ENCODE measurements at places on chromosomes 16 and 17. TPM values are rescaled to one million over a fixed set of nuclear protein-coding genes. Genes with fewer than 3 reads are reported as not detected.

GRCh38 chr17:68533887-68534694 lies 21.9 kb downstream of the PRKAR1A start:
- DNase-seq = peak; percentile 50

DNA sequence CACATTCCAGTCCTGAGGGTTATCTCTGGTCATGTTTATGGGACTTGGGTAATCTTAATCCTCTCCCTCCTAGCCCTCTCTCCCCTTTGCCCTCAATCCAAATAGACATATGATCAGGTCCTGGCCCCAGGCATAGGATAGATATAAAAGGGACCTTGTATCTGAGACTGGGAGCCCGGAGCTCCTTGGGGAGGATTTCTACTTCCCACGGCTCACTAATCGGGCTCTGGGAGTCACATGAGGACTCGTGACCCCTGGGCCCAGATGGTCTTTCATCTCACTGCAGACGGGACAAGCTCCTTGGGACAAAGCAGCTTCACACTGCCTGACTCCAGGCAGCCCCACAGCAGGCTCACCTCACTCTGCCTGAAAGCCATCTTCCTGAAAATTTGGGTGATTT lies 57.8 kb upstream of the LYRM9 start:
- DNase-seq = no peak

TAOK1 gene
- 9.8 TPM for polyA plus RNA-seq

KRTAP3-2 gene
- polyA plus RNA-seq = not detected

GRCh38 chr17:75341784-75342486 lies 52.7 kb upstream of the SLC25A19 start:
- no peak for DNase-seq

MAP3K14 gene
- 21.7 TPM for polyA plus RNA-seq

AANAT gene
- 0.19 TPM for polyA plus RNA-seq

- no peak for DNase-seq
Observed at GRCh38 chr17:10745231-10745630, 15.4 kb upstream of the TMEM220 start.

- DNase-seq = no peak
Observed at GRCh38 chr17:74228306-74228978, 15.1 kb downstream of the TTYH2 start.

DNA sequence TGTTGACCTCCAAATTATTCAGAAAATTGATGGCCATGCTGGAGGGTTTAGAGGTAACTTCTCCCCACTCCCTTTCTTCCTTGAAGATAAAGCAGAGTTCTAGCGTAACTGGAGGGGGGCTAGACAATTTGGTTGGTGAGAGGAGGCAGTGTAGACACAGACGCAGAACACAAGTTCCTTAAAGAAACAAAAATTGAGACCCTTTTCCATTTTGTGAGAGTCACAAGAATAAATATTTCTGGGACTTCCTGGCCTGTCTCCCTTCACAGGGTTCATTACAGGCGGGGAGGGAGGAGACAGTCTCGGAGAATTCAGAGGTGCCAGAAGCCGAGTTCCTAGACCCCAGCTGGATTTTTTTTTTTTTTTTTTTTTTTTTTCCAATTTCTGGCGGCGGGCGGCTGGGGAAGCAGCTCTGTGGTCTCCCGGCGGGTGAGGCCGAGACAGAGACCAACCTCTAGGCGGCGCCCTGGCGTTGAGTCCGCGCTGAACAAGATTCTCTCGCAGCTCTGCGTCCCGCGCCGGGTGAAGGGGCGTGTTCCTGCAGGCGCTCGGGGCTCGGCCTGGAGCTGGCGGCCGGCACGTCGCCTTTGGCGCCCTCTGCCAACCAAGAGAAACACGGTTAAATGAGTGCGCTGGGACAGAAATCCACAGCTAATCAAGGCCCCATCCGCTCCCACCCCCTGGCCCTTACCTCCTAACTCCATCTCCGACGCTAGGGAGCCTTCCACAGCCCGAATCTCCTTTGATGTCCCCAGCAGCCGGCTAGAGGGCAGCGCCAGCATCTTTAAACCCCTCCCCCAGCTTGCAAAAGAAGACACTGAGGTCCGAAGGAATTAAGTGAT lies 10.2 kb upstream of the HOXB9 start:
- DNase-seq = peak; percentile 48

DGKE gene
- polyA plus RNA-seq = 2.4 TPM

CCDC92B gene
- polyA plus RNA-seq = not detected

ZPBP2 gene
- not detected for polyA plus RNA-seq

DNA sequence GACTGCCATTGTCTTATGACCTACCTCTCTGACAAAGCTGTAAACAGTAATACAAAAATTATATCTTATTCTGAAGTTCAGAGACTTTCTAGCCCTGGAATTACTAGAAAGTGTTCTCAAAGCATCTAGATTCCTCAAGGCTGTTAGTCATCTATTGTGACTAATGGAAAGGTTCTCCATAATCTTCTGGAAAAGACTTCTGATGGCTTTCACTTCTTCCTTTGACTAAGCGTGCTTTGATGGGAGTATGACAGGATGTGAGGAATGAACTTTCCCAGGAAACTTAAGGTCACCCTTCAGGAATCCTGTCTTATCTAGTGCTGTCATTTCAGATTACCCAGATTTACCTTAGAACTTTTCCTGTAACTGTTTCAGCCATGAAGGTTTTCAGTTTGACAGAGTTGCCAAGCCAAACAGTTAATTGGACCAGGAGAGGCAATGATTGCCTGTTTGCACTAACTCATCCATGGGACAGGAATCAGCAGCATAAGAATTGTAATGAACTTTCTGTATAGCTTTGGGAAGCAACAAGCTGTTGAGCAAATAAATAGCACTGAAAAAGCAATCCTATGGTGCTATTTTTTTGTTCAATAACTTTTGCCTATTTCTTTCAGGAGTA lies 43.5 kb downstream of the AP2B1 start:
- DNase-seq = peak; percentile 80

DNA sequence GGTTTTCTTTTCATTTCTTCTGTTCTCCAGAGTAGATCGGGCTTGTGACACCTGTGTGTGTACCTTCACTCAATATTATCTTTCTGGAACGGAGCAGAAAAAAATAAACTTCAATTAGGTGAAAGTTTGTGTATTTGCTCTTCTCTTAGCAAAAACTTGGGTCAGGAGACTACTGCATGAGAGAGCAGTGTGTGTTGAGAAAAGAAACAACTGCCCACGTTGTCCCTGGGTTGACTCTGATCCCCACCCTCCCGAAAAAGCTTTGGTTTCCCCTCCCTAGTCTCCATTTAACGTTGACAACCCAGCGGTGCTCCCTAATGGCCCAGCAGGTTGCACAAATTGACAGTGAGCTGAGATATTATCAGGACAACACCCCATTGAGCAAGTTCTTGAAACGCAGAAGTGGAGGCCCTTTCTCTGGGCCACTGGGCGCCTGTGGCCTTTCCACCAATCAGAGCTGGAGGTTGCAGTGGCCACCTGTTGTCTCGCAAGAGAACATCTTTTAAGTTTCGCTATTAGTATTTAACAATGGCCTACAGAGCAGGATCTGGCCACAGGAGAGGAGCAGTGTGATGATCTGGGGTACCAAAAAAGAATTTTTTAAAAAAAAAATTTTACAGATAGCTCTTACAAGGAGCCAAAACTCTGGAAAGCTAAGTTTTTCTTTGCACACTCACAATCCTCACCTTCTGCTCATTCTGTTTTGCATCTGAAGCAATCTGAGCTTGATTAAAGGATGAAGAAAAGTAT lies 1.5 kb upstream of the TOX3 start:
- DNase-seq = no peak

C1QTNF1 gene
- polyA plus RNA-seq = 8.4 TPM

DNA sequence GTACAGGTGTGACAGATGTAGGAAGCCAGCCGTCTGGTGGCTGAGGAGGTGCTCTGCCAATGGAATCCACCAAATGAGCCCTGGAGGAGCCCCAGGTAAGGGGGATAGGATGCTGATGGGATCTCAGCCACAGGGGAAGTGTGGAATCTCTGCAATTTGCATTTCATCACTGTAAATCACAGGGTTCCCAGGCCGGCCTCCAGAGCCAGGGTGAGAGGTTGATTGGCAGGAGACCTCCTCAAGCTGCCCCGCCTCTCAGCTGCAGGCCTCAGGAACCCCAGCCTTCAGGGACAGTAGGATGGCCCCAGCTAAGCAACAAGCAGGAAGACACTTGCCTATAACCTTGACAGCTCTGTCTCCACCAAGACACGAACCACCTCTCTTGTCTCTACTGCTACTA lies 39.4 kb downstream of the RTN4RL1 start:
- no peak for DNase-seq

DNA sequence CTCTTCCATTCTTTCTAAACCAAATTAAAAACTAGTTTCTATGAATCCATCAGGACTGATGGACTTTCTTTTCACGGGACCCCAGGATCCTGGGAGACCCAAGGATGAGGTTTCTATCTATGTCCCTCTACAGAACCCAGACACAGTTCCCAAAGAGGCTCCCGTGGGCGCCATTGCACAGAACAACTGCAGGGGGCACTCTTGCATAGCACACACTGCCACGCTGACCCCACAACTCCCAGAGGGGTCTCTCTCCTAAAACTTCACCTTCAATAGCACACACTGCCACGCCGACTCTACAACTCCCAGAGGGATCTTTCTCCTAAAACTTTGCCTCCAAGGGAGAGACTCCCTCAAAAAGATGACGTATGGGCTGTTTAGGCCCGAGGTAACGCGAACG lies 9.0 kb downstream of the ABR start:
- no peak for DNase-seq

ENPP7 gene
- polyA plus RNA-seq = not detected

ABCC11 gene
- polyA plus RNA-seq = 0.09 TPM

PIK3R5 gene
- polyA plus RNA-seq = not detected

LGALS9 gene
- polyA plus RNA-seq = 3.7 TPM

CTF1 gene
- polyA plus RNA-seq = 13.8 TPM

DNA sequence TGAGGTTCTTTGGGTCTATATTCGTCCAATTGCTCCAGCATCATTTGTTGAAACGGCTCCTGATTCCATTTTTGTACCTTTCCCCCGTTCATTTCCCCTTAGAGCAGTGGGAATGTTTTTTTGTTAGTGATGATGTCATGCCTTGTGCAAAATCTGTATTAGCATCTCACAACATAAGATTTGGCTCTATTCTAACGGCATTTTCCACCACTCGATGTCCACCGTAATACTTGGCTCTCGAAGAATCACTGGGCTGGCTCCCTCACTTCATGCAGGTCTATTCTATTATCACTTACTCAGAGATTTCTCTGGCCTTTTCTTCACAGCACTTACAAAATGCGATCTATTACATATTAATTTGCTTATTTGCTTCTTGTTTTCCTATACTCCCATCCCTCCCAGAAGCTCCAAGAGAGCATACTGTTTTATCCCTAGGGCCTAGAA lies 571 bp upstream of the NME1 start:
- peak; percentile 32 for DNase-seq

- no peak for DNase-seq
Observed at GRCh38 chr17:82241926-82242697, 13.3 kb downstream of the SLC16A3 start.

DNA sequence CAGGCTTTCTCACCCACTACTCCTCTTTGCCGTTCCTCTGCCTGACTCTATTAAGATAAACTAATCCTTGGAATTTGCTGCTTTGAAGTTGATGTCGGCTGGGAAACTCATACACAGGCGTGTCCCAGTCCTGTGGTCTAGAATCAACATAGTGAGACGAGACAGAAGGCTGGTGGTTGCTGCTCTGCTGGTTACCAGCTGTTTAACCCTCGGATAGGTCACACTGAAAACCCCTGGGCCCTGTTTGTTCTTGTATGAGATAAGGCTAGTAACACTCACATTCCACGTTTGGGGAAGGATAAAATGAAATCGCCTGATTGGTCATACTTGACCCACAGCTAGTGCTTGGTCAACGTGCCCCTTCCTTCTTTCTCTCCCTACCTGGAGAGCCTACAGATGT lies 517.0 kb downstream of the CDH13 start:
- peak; percentile 82 for DNase-seq

KCNJ18 gene
- polyA plus RNA-seq = not detected

KRTAP4-7 gene
- polyA plus RNA-seq = 0.11 TPM

- DNase-seq = no peak
Observed at GRCh38 chr17:66483906-66484305, 181.5 kb downstream of the PRKCA start.

DNA sequence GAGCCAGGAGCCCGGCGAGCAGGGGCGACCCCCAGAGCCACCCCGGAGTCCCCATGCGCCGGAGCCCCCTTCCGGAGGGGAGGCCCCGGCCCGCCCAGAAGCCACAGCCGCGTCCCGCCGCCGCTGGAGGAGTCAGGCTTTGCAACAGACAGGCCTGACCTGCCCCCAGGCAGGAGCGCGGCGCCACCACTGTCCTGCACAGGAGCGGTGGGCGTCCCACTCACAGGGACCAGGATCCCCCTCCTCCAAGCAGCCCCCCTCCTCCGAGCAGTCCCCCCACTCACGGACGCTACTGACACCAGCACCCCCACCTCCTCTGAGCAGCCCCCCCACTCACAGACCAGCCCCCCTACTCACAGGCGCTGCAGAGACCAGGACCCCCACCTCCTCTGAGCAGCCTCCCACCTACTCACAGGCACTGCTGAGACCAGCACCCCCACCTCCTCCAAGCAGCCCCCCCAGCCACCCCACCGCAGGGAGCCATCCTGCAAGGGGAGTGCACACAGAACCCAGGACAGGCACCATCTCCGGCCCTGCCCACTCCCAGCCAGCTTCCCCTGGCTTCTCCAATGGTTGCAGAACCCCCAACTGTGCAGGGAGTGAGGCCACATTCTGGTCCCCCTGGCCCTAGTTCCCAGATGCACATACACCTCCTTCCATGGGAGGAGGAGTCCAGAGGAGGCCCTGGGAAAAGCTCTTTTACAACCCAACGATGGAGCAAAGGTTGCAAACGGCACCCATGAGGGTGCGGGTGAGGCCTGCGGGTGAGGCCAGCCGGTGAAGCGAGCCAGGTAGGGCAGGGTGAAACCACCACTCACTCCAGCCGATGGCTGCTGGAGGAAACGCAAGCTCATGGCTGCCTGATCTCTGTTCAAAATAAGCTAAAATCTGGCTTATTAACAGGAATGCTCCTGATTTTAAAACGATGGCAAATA lies 69.9 kb downstream of the ABR start:
- DNase-seq = no peak

GRCh38 chr16:56370875-56371659 lies 54.3 kb downstream of the AMFR start:
- DNase-seq = peak; percentile 32
